ENCODE measurements at places on chromosomes 1 and 21.

DNA sequence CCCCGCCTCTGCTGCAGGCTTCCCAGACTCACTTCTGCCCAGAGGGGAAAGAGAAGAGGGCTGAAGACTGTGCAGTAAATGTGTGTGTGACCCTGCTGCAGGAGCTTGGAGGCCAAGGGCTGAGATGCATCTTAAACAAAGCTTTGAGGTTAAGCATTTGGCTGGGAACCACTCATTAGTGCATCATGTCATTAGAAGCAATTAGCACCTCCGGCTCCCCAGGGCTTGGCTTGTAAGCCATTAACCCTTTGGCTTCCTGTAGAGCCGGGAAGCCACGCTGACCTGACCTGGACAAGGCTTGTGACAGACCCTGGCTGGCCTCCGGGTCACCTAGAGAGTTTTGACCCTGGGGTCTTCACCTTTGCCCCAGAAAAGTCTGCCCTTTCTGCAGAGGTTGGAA is 77.0 kb downstream of the CSMD2 start:
- no peak for DNase-seq

- DNase-seq = no peak
Observed at GRCh38 chr1:14866911-14867612, 268.6 kb downstream of the KAZN start.

DNA sequence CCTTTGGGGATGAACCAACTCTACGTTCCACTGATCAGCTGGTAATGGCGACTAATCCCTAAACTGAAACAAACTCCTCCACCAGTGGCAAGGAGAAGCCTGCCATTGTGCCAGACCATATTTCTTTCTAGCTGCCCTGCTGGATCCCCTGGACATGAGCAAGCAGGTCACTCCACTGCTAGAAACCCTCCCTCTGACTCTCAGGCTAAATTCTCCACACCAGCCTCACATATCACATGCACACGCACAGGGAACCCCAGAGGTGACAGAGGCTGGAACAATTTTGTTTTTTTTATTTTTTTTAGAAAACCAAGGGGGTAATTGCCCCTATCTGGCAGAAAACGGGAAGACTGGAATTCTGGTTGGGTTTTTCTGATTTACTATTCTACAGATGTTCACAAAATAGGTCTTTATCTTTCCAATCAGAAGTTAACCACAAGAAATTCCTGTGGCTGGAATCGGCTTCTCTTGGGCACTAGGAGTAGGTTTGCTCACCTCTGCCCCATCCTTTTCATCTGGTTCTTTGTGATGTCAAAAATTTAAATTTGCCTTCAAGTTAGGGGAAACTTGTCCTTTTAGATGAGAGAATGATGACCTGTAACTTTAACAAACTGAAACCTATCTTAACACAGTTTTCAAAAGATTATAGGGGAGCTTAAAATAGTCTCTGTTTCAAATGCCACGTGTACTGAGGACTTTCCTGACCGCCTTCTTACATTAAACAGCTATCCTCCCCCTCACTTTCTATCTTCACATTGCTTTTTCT is 258.1 kb downstream of the SDCCAG8 start:
- no peak for DNase-seq

DNA sequence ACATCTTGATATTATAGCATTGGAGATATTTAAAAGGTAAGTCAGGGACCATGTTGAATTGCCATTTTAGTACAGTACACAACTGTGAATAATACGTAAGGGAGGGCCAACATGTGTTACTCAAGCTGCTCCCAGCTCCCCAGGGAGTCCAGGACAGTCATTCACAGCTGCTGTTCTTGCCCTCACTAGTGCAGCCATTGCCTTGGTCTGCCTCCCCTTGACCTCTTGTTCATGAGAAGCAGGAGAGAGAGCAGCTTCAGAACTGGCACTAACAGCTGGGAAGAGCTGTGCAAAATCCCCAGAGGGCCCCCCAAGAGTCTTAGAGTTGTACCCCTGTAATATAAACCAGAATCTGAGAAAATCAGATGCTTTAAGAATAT is 16.4 kb downstream of the TCEANC2 start:
- DNase-seq = no peak

- no peak for DNase-seq
Observed at GRCh38 chr1:11825131-11825530, 19.1 kb downstream of the CLCN6 start.

DNA sequence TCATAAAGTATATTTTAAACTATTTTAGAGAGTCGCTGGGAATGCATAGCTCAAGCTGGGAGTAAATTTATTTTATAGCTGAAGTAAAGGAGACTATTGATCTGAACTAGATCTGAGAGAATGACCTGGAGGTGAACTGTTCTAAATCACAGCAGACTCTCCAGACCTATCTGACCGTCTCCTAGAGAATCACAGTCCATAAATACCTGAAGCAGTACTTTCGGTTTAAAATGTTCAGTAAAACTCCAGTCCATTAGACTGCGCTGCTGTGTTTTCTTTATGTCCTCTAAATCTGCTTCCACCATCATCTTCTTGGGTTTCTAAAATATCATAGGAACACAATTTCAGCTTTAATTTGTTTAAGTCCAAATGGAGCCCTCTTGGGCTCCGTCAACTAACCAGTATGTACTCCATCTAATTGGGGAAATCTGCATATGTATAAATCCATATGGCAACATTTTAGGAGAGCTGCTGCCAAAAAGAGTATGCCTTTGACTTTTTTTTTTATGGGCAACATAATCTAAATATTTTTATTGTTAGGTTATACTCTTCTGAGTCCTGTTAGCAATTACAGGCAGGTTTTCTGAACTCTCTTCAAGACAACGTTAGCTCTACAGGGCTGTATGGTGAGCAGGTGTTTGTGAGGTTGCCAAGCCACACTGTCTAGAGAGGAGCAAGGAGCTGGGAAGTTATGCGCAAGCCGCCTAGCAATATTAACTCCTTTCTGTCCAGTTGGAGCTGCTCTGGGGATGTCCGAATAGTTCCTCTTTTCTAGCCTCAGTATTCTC is 111.2 kb downstream of the SPAG17 start:
- DNase-seq = no peak

DNA sequence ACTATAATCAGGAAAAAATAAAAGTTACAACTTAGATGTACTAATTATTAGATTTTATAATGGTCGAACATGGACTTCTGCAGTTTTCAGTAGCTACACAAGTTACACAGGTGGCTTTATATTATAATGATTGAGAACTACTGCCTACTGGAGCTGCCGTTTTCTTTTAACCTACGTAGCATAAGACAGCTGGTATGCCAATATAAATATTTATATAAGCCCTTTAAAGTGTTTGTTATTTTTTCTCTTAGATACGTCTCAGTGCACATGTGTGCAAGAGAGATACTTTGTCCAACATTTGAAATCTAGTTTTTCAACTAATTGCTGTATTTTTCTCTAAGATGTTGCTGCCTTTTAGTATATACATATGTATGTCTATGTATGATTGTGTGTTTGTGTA is 42.4 kb downstream of the PDC start:
- no peak for DNase-seq

- DNase-seq = no peak
Observed at GRCh38 chr1:54543729-54544496, 4.1 kb upstream of the ACOT11 start.

- DNase-seq = no peak
Observed at GRCh38 chr1:203126151-203126865, 1.2 kb upstream of the ADORA1 start.

Measured in stimulated activated CD4-positive, alpha-beta T cell treated with anti-CD3 and anti-CD28 coated beads, Interleukin-12 subunit alpha, Interleukin-12 subunit beta, amount 100 ng/mL, for 48 hours (primary cell).